ENCODE measurements at places on chromosomes 12 and 14.

DNA sequence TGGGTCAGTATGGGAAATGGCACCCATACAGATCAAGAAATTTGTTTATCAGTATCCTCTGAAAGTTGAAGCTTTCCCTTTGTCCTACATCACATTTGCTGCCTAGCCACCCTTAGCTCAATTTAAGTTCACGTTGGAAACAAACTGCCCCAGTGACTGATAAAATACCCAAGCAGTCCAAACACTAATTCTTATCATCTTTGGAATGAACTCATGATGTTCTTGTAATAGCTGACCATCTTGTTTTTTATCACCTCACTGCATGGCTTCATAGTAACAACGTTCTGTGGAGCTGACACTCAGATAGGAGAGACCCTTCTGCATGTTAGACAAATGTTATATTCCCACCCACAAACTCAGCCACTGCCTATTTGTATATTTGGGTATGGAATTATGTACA is 93.4 kb downstream of the GPR135 start:
- DNase-seq, result no peak

DNA sequence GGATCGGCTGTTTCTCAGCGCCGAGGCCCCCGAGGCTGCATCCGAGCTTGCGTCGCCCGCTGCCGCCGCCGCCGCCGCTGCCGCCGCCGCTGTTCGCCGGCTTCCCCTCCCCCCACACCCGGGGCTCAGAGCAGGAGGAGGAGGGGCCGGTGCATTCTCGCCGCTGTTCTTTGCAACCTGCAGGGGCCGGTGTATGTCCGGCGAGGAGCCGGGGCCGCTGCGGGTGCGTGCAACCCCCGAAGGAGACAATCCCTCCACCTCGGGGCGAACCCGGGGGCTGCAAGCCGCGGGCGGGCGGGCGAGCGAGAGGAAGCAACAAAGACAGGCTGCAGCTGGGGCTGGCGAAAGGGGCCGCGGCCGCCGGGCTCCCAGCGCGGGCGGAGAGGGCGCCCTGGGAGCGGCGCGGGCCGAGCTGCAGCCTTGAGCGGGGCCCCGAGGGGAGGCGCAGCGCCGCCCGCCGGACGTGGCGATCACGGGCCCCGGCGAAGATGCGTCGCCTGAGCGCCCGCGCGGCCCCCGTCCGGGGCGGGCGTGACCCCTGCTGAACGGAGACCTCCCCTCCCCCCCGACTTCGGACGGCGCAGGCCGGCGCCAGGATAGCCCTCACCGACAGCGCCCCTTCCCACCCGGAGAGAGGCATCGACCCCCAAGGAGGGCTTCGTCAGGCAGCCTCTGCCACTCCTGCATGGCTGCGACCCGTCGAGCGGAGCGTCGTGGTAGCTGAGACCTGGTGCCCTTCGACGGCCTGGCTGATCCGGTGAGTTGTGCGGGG is 702 bp downstream of the FAM222A start:
- DNase-seq, result peak; percentile 48

DNA sequence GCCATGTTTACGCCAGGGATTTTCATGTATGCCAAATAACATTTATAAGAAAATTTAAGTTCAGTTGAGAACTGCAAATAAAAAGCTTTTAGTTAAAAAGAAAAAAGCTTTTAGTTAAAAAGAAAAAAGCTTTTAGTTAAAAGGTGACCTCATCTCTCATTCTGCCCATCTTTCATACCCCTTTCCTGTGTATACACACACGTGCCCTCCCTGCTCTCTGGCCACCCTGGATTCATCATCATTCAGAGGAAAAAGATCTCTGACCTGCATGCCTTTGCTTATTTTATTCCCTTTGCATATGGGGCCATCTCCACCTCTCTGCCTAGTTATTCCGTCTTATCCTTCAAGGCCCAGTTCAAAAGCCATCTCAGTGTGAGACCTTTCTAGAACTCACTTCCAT is 38.1 kb upstream of the CDK17 start:
- no peak for DNase-seq

GRCh38 chr12:27899151-27899661 is 73.3 kb downstream of the PTHLH start:
- peak; percentile 85 for DNase-seq

DNA sequence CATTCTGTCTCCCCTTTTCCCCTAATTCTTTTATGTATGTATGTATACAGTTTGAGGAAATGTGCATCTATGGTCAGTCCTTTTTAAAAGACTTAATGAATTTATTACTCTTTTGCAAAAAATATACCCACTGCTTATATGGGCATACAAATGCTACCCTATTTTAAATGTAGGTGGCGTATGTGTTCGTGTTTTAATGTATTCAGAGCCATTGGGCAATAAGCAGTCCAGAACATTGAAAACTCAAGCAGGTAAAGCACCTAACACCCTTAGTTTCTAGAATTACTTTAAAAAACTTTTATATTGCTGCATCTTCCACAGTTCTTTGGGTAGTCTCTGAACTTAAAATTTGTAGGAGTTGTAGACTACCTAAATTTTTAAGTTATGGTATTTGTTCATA is 42.6 kb upstream of the A2ML1 start:
- DNase-seq, result no peak

GRCh38 chr14:79137045-79137430 is 966.9 kb downstream of the NRXN3 start:
- DNase-seq, result no peak

GRCh38 chr12:98224584-98225221 is 290.7 kb upstream of the TMPO start:
- DNase-seq, result no peak

DNA sequence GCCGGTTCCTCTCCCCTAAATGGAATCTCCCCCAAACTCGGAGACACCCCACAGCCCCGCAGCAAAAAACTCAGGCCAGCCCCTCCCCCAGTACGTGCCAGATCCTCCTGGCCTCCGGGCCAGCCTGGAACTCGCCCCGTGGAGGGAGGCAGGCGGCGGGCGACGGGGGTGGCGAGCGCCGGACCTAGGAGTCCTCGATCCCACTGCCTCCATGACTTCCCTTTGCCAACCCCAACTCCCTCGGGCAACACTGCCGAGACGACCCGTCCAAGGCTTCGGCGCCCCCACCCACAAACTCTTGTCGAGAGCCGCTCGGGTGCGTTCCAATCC is 400 bp downstream of the ADCY6 start:
- DNase-seq, result no peak

DNA sequence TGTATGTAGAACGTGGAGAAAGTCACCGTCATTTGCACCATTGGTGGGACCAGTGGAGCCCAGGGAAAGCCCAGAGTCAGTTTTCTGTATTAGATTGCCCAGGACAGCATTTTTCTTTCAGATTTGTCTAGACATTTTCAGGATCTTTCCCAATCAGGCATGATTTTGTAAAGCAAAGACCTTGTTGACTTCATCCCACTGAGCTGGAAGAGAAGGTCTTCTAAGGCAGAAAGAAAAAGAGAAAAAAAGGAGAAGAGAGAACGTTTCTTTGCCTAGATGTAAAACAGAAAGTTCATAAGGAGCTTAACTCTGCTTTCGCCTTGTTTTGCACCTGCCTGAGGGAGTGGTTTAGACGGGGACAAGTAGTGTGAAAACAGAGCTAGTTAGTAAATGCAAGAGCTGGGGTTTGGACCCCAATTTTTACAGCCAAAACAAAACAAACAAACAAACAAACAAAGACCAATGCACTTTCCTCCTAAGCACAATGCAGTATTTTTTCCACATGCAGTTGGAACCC is 273.1 kb downstream of the ZFP36L1 start:
- peak; percentile 4 for DNase-seq

GRCh38 chr12:49230805-49231194 is 34.1 kb upstream of the TUBA1C start:
- DNase-seq, result peak; percentile 83

DNA sequence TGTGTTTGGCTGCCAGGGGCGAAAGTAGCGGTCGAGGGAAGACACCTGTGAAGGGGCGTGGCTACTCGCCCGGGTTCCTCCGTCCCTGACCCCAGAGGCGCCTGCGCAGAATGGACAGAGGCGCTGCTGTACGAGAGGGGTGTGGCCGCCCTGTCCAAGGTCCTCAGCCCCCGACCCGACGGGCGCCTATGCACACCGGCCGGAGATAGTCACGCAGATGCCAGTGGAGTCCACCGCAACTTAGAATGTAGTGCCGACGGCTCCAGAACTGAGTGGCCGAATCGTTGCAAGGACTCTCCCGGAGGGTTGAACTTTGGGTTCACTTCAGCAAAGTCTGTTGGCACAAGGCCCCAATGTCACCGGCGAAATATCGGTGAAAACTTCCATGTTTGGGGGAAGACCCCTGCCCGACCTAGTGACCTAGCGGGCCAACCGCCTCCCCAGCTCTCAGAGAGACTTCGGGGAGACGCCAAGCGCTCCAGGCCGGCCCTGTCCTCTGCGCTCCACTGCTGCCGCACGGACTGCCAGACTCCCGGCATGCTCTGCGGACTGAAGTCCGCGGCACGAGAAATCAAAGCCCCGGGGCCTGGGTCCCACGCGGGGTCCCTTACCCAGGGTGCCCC is 541 bp upstream of the RNU6-7 start:
- DNase-seq, result no peak

DNA sequence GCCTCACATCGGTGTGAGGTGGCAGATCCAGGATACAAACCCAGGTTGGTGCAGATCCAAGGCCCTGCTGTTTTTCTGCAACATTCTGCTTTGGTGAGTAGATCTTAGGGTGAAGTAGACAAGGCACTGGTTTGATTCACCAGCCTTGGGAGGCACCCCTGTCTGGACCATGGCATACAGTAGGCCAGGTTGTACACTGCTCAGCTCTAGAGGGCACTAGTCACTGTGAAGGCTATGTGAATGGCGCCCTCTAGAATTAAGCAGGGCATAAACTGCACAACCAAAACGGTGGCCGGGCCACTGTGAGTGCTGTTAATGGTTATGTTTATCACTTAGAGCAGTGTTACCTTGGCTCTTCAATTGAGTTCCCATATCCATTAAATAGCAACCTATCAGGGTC is 280.6 kb upstream of the PWP1 start:
- DNase-seq, result peak; percentile 39

DNA sequence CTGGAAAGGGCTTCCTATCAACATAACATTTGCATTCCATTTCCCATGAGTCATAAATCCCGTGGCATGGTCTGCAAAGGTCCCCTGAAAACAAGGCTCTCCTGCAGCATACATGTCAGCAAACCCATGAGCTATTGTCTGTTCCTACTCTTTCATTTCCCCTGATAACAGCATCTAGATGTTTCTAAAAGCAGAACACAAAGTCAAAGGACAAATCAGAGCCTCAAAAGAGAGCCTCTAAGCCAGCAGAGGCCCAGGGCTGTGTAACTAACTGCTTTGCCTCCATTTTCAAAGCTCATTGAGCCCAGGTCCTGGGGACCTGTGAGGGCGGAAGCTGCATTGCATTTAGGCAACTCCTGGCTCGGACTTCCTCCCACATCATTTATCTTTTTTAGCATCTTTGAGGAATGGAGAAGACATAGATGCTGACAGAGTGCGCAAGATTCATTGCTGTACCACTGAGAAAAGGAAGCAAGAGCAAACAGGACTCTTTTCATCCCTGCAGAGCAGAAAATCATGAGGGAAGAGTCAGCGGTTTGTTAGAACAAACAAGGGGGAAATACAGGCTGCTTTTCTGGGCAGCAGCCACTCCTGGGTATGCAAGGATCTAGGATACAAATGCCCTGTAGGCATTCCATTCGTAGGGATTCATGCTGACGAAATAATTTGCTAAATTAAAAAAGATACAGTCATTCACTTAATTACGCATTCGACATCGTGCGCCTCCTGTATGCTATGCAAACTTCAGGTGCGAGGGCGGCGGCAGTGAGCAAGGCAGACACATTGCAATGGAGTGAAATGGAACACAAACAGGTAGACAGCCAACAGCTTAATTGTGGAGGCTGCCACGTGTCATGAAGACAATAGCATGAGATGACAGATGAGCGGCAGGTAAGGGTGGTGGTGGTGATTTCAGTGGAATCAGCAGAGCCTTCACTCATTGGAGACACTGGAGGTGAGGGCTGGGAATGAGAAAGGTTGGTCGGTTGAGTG is 131.0 kb downstream of the TMEM132D start:
- no peak for DNase-seq

GRCh38 chr12:48389409-48389808 is 38.7 kb upstream of the ZNF641 start:
- no peak for DNase-seq

GRCh38 chr14:32986791-32987540 is 48.3 kb downstream of the NPAS3 start:
- DNase-seq, result no peak

- no peak for DNase-seq
These were observed 19.0 kb downstream of the SCARB1 start for GRCh38 chr12:124844411-124845397.

DNA sequence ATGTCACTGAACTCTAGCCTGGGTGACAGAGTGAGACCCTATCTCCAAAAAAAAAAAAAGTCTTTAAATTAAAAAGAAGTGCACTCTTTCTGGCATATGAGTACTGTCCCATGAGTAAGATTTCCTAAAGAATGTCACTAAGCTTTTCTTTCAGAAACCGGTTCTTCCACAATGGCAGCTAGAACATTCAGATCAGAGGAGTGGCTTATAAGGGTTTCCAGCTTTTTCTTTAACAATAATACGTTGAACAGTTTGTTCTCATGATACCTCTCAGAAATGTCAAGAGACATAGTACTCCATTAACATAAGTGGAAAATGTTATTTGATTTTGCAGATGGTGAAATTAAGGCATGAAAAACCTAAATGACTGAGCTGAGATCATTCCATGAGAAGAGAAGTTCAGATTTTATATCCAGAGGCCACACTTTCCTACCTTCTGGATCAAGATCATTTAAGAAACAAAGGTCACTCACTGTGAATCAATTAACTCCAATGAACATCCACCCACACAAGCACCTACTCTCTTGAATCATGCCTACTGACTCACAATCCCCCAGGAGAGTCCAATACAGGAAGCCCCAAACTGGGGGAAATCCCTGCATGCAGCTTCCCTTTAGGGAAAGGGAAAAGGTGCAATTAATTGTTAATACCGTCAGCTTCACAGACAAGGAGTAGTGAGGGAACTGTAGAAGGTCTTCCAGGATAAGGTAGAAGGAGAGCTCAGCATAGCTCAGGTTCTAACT is 86.9 kb downstream of the SPTSSA start:
- DNase-seq, result no peak

- DNase-seq, result no peak
These were observed 134.8 kb upstream of the DIO3 start for GRCh38 chr14:101426466-101426865.

DNA sequence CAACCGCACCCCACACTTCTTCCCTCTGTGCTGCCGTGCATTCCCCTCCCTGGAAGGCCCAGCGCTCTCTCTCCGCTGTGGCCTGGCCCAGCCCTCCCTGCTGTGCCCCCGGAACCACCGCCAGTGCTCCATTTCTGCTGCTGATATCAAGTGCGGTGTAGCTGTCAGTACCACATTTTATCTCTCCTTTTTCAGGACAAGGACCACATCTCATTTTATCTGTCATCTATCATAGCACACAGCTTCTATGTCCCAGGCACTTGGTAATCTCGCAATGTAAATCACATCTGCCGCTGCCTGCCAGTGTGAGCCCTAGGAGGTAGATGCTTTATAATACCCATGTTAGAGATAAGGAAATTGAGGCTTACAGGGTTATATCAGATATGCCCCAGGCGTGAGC is 18.3 kb downstream of the IL31 start:
- no peak for DNase-seq

DNA sequence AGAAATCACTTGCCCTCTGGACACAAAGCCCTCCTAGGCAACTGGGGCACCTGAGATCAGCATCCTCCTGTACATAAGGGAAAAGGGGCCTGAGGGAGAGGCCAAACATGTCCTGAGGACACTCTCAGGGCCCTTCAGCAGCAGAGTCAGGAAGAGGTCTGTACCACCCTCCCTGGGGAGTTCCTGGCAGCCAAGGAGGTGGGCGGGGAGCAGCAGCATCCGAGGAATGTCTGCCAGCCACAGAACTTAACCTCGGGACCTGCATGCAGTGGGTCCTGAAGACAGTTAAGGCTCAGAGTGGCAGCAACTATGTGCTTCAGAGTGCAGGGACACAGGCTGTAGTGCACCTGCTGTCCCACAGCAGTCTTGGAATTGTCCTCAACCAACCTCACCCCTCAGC is 62.1 kb downstream of the SPTB start:
- DNase-seq, result no peak
